ENCODE measurements at places on chromosomes 13 and 19.

- DNase-seq, result no peak
Observed at GRCh38 chr19:34397853-34398252, 6.3 kb upstream of the PDCD2L start.

DNA sequence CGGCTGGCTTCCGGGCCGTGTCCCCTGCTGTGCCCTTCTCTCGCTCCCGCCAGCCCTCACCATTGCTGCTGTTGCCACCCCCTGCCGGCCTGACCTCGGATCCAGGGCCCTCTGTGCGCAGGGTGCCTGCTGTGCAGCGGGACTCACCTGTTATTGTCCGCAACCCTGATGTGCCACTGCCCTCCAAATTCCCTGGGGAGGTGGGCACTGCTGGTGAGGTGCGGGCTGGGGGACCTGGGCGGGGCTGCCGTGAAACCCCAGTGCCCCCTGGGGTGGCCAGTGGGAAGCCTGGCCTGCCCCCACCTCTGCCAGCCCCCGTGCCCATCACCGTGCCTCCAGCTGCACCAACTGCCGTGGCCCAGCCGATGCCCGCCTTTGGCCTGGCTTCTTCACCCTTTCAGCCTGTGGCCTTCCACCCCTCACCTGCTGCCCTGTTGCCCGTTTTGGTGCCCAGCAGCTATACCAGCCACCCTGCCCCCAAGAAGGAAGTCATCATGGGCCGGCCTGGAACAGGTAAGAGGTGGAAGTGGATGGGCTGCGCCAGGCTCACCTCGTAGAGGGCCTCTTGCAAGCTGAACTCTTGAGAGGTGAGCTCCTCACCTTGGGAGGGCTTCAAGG lies 5.1 kb downstream of the CIC start:
- DNase-seq, result no peak

GRCh38 chr13:104315606-104316005 lies 1249.4 kb upstream of the SLC10A2 start:
- DNase-seq, result no peak

DNA sequence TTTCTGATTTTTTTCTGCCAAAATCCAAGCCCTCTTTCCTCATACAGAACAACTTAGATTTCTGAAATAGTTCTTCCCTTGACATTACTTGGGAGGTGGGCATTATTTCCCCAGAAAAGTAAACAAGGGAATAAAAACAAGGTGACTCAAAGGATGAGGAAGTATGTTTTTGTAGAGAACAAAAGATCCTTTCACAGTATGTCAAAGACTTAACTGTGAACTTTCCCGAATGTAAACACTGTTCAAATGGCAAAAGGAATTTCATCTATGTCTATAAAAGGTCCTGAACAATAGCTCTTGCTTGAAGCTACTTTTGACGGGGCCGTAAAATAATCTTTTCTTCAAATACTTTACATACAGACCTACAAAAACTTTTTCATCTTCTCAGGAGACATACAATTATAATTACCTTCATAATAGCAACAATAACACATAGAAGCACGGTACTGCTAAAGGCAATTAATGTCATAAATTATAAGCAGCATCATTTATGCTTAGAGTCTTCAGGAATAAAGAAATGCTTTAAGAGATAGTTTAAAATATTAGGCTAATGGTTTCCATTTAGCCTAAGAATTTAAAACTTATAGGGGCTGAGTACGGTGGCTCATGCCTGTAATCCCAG lies 191.1 kb downstream of the RGCC start:
- DNase-seq, result no peak

GRCh38 chr13:81682081-81682630 lies 1341.2 kb upstream of the SPRY2 start:
- no peak for DNase-seq

GRCh38 chr13:27034678-27035111 lies 136.9 kb downstream of the USP12 start:
- DNase-seq, result no peak

DNA sequence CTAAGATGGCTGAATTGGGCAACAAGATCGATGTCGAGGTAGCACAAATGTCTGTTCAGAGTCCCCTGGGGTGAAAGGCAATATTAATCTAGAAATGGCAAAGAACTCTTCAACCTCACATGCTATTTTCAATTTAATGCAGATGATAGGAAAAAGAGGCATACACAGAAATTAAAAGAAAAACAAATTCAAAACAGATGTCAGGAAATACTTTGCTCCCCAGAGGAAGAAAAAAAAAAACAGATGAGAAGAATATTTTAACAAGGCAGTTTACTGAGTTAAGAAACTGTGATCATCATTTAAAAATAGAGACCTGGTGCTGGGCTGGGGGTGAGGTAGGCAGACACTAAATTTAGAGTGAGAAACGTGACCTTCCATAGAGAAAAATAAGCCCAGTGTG lies 421.9 kb upstream of the ARGLU1 start:
- no peak for DNase-seq

DNA sequence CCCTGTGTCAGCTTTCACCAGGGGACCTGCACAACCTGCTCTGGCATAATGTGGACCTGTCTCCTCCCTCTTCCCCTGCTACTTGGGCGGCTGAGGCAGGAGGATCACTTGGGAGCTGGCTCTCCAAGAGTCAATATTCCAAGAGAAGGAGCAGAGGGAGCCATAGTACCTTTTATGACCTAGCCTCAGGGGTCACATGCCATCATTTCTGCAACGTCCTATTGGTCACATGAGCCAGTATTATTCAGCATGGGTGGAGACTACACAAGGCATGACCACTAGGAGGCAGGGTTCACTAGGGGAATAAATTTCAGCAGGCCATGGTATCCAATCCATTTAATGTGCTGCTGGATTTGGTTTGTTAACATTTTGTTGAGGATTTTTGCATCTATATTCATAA lies 12.0 kb upstream of the SHFL start:
- DNase-seq, result peak; percentile 34

DNA sequence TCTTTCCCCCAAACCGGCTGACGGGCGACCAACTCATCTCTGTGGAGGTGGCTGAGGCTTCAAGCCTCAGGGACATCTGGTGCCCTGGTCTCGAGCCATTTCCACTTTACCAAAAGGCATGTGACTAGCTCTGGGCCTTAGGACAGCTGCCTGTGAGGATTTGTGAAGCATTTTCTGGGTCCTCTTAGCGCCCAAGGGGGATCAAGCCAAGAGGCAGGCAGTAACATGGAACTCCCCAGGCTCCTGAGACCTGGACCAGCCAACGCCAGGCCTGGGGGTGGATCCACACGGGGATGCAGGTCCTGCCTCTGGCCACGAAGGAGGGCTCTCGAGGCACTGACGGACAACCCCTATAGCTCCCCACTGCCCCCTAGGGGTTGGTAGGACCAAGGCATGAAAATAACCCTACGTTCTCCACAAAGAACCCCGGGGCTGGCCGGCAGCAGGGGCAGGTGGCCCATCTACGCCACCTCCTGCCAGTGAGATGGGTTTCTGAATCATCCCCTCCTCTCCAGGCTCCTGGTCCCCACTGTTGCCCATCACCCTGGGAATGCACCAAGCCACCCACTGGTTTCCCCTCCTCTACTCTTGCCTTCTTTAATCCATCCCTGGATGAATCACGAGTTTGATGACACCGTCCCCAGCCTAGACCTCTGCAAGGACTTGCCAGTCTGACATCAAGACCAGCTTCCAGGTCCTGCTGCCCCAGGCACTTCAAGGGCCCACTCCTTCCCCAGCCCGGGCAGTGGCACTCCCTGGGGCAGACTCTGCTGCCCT lies 7.0 kb upstream of the MYDGF start:
- DNase-seq, result no peak

DNA sequence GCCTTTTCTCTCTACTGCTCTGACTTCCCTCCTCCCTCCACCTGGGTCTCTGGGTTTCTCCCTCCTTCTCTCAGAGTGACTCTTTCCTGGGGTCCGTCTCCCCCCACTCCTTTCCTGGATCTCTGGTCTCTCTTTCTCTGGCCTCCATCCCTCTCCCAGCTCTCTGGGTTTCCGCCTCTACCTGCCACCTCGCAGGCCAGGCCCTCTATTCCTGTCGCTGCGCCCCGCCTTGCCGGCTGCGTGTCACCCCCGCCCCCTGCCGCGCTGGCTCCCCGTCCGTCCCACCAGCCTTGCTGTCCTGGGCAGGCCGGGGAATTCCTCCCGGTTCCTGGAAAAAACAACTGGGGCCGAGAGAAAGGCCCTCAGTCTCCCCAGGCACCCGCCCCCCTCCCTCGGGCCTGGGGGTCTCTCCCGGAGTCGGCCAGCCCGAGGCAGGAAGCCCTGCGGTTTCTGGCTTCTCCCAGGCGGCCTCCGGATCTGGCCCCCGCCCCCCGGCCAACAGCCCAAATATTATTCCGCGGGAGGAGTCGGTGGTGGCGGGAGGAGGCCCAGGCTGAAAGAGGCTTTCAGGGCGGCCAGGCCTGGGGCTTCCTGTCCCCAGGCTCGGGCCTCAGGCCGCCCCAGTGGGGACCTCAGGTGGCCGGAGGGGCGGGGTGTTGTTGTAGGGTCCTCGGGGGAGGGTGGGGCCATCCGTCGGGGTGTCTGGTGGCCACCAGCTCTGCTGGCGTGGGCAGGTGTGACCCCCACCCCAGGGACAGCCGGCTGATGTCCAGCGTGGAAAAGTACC lies 9.3 kb downstream of the IRF2BP1 start:
- DNase-seq, result no peak

DNA sequence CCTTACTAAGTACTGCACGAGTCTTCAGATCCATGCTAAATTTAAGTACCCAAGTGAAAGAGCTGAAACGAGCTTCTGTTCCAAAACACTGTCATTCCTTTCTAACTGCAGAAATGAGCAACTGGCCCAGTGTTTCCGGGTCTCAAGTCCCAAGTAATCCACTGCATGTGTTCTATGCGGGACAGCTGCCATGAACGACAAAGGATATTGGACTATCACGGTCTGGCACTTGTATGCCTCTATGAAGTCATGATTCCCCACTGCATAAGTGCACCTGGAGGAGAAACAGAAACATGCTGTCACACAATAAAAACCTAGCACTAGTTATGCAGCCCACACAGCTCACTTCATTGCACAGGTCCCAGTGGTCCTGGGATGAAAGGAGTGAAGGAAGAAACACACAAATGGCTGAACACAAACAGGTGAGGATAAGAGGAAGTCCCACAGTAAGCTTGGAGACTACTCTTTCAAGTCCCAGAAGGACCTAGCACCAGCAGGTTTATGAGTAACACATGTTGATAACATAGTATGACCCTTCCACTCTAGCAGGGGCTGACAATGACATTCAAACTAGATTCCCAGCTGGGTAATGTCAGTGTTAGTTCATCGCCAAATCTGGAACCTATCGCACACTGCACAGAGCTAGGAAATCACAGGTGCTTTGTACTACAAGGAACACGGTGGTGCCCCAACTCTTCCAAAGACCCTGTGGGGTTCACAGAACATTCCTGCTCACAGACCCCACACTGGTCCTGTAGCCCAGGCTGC lies 11.3 kb downstream of the PCID2 start:
- no peak for DNase-seq

DNA sequence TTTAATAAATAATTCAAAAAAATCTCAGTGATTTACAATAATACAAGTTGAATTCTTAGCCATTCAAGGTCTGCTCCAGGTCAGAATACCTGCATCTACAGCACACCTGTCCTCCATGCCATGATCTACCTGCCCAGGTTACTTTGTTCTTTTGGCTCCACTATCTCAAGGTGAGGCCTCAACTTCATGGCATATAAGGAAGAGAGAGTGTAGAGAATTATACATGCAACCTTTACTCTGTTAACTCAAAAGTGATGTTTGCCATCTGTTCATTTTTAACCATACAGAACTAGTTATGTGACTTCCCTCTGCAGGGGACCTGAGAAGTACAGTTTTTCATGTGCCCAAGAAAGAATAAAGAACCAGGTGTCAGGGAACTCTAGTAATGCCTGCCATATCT lies 28.2 kb upstream of the MICU2 start:
- no peak for DNase-seq

DNA sequence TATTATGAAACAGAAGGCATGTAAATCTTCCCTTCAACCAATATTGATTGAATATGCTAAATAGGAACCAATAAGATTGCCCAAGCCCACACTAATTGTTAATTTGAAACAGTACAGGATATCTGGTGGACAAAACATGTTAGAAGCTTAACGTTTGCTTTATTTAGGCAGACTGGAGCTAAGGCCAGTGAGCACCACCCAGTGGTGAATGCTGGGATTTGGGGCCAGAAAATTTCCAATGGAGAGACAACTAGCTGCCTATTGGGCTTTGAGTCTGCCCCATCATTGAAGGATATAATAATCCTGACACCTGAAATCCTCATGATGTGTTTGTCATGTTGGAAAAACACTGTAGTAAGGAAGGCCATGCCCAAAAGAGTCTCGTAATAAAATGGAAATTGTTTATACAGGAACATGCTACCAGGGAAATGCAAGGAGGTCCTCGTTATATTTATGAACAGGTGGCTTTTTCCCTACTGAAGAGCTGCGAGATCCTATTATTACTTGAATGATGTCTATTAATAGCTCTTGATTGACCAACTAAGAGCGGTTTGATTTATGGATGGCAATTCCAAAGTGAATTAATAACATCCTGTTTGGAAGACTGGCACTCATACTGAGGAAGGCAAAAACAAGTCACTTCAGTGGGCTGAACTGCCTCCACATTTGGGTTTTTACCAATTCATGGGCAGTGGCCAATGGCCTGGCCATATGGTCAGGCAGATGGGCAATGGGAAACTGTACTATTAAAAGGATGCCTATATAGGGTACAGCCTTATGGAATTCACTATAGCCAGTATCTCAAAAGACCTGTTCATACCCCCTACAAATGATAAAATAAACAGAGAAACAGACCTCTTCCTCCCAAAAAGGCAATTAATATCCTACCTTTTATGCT lies 8.7 kb downstream of the SIGLECL1 start:
- DNase-seq, result peak; percentile 35

DNA sequence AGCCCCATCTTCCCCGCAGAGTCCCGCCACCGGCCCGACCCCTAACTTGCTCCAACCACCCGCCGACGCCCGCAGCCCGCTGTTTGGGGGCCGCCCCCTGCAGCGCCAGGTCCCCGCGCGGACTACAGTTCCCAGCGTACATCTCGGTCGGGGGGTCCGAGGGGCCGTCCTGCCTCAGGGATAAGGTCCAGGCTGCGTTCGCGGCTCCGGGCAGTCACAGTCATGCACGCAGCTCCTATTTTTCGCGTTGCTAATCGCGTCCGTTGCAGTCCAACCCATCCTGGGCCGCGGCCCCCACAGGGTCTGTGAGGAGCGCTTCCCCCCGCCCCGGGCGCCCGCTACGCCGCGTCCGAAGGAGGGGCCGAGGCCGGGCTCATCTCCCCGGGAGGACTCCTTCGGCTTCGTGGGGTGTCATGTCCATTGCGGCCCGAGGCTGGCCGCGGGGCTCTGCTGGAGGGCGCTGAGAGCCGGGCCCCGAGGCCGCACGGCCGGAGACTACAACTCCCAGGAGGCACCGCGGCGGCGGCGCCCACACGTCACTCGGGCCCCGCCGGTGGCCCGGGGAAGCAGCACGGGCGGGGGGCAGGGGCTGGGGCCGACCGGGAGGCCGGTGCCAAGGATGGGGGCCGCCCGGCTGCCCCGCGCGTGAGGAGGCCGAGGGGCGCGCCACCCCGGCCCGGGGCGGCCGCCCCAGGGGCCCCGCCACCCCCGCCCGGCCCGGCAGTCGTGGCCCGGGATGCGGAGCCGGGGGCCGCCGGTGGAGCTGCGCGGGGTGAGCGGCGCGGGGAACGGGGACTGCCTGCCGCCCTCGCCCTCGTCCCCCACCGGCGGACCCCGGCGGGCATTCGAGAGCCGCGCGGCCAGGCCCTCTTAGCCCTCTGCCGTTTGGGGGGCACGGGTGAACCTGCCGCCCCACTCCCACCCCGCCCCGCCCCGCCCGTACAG lies at the start of gene MAP3K10:
Gene MAP3K10, plus strand, starts transcription at position 536 of the 945 bp plus-strand sequence. CDS start 606 bp downstream, outside the sequence.
- DNase-seq, result peak; percentile 65

- DNase-seq, result no peak
Observed at GRCh38 chr13:64633948-64634347, 2596.2 kb downstream of the PCDH9 start.
